HCEC 1CT (cell line): ENCODE measurements at places on chromosomes 2 and 18.

DNA sequence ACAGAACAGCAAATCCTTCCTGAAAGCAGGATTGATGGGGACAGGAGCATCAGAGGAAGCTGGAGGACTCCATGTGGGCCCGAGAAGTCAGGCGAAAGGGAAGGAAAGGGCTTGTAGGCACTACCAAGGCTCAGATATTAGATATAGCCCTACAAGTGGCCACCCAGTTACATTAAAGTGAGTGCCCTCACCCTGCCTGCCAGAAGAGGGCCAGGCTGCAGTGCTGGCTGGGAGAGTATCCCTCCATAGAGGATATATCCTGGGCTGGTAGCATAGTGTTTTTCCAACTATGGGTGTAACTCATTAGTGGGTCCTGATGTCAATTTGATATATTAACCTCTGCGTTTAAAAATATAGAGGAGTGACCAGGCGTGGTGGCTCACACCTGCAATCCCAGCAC is 285.2 kb downstream of the MYCN start:
- DNase-seq: no peak

GRCh38 chr18:10916387-10916786 is 233.0 kb downstream of the PIEZO2 start:
- DNase-seq: no peak

GRCh38 chr2:10432311-10433181 is 15.6 kb downstream of the ODC1 start:
- no peak for DNase-seq

GRCh38 chr18:22507055-22507454 is 89.3 kb upstream of the CTAGE1 start:
- DNase-seq: no peak

- DNase-seq: peak; percentile 45
Observed at GRCh38 chr2:28394331-28394877, 1.7 kb downstream of the FOSL2 start.

DNA sequence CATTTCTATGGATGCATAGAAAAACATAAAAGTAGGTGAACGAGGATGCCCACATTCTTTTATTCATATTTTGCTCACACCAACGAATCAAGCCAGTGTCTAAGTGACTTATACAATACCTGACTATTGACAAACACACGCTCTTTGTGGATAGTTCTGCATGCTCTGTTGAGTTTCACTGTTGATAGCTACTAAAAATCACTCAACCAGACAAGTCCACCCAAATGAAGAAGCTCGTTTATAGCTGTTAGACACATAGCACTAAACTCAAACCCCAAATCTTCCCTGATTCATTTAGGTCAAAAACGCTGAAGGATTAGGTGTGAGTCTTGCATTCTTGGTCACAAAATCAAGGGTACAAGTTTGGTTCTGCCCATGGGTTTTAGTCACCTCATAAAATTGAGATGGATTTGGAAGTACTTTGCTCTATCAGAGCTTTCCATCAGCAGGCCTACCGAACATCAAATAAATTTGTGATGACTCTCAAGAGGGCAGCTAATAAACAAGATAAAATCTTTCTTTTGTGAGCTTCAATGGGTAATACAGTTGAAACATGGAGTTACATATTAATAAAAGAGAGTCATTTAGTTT is 92.7 kb upstream of the ETAA1 start:
- no peak for DNase-seq

- no peak for DNase-seq
Observed at GRCh38 chr2:238165288-238165921, 6.6 kb downstream of the ERFE start.

- no peak for DNase-seq
Observed at GRCh38 chr18:11042247-11042646, 107.1 kb downstream of the PIEZO2 start.

GRCh38 chr2:46353509-46353908 is 56.3 kb downstream of the EPAS1 start:
- no peak for DNase-seq

DNA sequence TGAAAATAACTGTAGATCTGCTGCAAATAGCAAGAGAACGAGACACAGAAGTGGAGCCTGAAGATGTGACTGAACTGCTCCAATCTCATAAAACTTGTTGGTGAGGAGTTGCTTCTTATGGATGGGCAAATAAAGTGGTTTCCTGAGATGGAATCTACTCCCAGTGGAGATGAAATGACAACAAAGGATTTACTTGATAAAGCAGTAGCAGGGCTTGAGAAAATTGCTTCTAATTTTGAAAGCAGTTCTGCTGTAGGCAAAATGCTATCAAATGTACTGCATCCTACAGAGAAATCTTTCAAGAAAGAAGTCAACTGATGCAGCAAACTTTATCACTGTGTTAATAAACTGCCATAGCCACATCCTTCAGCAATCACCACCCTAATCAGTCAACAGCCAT is 44.0 kb downstream of the RPRD1A start:
- DNase-seq: no peak

- DNase-seq: peak; percentile 88
Observed at GRCh38 chr2:222950638-222951285, 89.9 kb downstream of the ACSL3 start.

DNA sequence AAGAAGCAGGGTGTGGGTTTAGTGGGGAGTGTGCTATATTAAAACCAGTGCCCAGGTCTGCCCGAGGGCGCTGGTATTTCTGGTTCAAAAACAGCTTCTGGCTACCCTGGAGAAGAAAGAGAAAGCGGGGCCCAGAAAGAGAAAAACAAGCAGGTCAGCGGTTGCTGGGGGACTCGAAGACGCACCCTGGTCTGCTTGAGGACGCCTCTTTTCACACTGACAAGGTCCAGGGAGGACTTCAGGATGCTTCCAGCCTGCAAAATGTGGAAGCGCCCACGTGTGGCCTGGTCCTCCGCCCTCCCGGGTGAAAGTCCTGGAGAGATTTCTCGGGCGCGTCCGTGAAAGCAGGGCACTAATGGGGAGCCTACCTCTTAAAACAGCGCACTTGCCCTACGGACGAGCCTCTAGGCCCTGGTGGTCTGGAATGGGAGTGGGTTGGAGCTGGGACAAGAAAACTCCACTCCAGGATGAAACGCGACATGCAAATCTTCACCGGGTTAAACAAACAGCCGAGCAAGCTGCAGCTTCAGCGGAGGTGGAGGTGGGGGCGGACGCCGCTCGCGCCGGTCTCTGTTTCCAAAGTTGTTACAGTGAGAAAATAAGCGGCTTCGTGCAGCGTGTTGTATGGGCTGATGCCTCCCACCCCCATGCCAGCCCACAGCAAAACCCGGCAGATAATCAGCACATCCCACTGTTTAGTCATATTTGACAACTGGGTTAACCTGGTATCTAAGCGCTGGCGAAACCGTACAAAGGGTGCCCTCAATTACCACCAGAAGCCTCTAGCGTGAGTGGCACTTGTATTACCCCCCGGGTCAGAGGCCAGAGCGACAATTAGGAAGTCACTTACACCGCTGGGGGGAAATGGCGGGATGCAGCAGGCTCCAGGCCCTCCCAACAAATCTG is 1.1 kb upstream of the SP9 start:
- DNase-seq: no peak

DNA sequence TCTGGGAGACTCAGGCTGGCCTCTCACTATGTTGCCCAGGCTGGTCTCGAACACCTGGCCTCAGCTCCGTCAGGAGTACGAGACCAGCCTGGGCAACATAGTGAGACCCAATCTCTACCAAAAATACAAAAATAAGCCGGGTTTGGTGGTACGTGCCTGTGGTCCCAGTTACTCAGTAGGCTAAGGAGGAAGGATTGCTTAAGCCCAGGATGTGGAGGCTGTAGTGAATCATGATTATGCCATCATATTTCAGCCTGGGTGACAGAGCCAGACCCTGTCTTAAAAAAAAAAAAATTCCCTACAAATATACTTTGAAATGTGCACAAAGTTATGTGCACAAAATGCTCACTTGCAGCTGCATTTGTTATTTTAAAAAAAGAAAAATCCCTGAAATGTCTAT is 26.3 kb upstream of the AGAP1 start:
- peak; percentile 85 for DNase-seq

DNA sequence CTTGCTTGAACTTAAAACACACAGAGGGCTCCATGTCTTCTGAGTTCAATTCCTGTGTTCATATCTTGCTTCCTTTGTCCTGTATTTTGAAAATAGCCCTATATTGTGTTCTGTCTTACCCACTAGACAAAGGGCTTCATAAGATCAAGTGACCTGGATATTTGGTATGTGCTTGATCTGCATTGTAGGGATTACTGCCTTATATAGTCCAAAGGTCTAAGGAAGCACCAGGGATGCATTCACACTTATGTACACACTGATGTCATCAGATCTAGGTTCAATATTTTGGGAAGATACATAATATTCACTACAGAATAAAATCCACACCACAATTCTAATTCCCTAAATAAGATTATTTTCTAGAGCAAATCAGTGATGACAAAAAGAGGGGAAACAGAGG is 278.0 kb upstream of the KYNU start:
- DNase-seq: peak; percentile 14

GRCh38 chr18:49168281-49168985 is 217.7 kb upstream of the SMAD7 start:
- DNase-seq: no peak

DNA sequence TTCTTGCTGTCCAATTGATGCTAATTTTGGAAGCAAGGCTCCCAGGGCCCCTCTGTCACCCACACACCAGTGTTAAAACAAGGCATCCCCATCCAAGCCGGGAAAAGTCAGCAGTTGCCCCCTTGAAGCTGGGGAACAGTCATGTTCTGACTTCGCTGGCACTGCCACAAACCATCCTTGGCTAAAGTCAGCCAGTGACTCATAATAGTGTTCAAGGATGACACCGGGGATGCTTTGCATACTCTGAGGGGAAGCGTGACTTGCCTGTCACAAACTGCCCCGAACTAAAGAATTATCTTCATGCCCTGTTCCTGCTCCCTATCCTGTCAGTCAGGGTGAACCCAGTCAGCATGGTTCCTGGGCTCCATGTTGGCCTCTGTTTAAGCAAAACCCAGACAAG is 37.0 kb downstream of the TGFA start:
- no peak for DNase-seq

GRCh38 chr2:119387381-119388129 is 20.8 kb downstream of the DBI start:
- DNase-seq: no peak

DNA sequence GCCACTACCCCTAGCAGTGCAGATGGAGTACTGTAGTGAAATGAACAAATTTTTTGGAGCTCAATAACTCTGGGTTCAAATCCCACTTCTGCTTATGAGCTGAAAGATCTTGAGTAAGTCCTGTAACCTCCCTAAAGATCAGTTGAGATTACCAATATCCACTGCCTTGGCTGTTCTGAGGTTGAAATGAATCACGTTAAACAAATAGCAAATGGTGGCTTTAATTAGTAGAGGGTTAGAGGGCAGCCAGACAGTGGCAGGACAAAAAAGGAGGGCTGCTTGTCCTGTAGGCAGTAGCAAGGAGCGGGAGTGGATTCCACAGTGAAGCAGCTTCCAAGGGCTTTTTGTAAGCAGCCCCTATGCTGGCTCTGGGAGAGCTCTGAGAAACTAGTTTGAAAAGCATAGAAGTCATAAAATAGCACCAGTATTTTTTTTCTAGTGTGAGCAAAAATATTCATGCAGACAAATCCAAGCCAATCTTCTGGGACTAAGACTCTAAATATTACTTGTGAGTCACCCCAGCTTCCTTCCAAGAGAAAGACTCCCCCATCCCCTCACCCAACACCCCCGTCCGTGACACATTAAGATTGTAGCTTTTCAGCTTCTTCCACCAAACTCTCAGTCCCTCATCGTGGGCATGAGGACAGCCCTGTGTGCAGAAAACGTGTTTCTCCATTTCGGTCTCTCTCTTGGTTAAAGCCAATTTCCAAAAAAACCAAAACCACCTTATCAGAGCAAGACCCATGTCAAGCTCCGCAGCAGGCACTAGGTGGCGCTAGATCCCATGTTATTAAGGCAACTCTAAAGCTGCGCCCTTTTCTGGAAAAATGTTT is 123.5 kb upstream of the LGALSL start:
- peak; percentile 78 for DNase-seq

- DNase-seq: no peak
Observed at GRCh38 chr2:220293966-220294365, 666.5 kb downstream of the SLC4A3 start.

GRCh38 chr2:220871909-220872308 is 700.2 kb downstream of the EPHA4 start:
- DNase-seq: no peak

DNA sequence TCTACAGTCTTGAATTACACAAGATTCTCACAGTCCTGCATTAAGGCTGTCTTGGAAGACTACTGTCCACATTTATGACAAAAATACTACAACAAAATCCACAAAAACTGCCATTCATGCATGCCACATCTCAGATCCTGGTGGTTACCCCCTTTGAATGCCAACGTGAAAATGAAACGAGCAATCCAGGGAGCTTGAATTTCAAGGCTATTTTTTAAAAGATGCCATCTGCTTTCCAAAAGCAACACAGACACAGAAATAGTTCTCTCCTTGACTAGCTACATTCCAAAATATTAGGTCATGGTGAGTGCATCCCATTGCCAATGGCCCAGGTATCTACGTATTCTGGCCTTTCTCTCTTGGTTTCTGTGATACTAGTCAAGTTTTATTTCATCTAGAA is 36.3 kb downstream of the IRS1 start:
- no peak for DNase-seq

- DNase-seq: no peak
Observed at GRCh38 chr2:145124085-145124484, 604.2 kb upstream of the ZEB2 start.

GRCh38 chr2:111685342-111685741 is 198.7 kb downstream of the ANAPC1 start:
- no peak for DNase-seq

- DNase-seq: no peak
Observed at GRCh38 chr18:59086522-59086921, 53.2 kb upstream of the SEC11C start.

- no peak for DNase-seq
Observed at GRCh38 chr2:11024259-11024645, 112.5 kb downstream of the KCNF1 start.

- peak; percentile 6 for DNase-seq
Observed at GRCh38 chr18:49059028-49059834, 108.5 kb upstream of the SMAD7 start.

GRCh38 chr18:25279133-25279532 is 72.8 kb downstream of the ZNF521 start:
- peak; percentile 65 for DNase-seq

DNA sequence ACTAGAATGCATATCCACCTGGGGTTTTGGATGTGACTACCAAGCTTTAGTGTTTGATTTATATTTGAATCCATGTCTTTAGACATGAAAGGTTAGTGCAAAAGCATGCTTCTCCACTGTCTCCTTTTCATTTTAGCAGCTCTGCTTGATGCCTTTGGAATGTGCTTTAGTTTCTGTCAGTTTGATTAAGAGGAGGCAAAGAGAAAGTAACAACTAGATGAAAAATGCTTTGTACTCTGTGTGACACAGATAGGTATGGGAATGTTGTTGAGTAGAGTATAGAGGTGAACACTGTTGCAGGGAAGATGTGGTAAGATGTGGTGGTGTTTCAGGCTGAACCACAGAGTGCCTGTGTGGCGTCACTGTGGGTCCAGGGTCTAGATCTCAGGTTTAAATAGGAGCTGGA is 19.8 kb downstream of the PIK3C3 start:
- DNase-seq: no peak

DNA sequence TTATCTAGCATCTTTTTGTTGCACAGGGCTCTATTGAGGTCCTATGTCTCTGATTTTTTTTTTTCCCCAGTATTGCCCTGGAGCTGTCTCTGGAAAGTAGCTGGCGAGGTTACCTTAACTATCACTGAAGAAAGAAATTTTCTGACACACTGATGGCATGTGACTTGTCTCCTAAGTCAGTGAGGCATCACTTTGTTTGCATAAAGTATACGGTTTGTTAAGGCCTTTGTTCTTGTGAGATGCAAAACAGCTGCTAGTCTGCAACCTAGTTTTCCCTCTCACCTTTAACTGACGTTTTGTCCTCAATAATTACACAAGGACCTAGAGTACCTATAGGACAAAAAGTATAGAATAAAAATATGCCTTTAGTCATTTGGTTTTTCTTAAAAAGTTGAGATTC is 41.8 kb downstream of the UBXN4 start:
- DNase-seq: no peak
